Urinary bladder (tissue), 4 donors: ENCODE measurements at places on chromosomes 3 and 15. TPM values are rescaled to one million over a fixed set of nuclear protein-coding genes. Genes with fewer than 3 reads are reported as not detected.
A peak's percentile ranks its signal among the peaks of the same experiment; 100 is the strongest.

BCL2A1 gene
- total RNA-seq, result 2.3 TPM

KBTBD13 gene
- 0.32 TPM for total RNA-seq

GPR160 gene
- 25.9 TPM for total RNA-seq

GTF2E1 gene
- total RNA-seq, result 18.1 TPM

SLC27A2 gene
- 3.5 TPM for total RNA-seq

SCAP gene
- 44.5 TPM for total RNA-seq

MTHFS gene
- total RNA-seq, result 10.7 TPM

LRRC58 gene
- 55.0 TPM for total RNA-seq

- no peak for DNase-seq
These were observed 115.4 kb downstream of the NEK10 start for GRCh38 chr3:27253831-27254230.

GRCh38 chr15:37131621-37132020 is 31.3 kb upstream of the MEIS2 start:
- no peak for DNase-seq

DNA sequence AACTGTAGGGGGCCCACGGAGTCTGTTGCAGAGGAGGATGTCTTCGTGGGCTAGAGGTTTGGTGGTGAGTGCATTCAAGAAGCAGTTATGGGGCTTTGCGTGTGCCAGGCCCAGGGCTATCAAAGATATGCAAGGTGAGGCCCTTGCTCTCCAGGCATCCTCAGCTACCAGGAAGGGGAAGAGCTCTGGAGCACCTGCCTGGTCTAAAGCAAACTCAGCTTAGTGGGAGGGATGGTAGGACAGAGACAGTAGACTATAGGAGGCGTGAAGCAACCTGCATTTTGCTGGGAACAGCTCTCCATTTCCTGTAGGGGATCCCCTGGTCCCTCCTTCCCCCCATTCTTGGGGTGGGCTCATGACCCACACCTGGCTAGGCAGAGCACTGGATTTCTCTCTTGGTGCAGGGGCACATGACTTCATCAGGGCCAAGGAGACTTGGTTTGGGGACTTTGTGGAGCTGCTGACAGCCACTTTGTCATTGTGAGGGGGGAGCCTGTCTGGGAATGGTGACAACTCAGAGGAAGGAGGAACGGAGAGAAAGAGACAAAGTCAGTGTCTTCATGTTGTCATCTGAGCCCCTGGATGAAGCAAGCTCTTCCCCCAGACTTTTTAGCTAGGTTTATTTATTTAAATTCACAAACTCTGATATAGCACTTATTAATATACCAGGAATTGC is 8.6 kb upstream of the EEFSEC start:
- DNase-seq, result no peak

- DNase-seq, result no peak
These were observed 37.8 kb downstream of the LARS2 start for GRCh38 chr3:45426161-45426560.

DNA sequence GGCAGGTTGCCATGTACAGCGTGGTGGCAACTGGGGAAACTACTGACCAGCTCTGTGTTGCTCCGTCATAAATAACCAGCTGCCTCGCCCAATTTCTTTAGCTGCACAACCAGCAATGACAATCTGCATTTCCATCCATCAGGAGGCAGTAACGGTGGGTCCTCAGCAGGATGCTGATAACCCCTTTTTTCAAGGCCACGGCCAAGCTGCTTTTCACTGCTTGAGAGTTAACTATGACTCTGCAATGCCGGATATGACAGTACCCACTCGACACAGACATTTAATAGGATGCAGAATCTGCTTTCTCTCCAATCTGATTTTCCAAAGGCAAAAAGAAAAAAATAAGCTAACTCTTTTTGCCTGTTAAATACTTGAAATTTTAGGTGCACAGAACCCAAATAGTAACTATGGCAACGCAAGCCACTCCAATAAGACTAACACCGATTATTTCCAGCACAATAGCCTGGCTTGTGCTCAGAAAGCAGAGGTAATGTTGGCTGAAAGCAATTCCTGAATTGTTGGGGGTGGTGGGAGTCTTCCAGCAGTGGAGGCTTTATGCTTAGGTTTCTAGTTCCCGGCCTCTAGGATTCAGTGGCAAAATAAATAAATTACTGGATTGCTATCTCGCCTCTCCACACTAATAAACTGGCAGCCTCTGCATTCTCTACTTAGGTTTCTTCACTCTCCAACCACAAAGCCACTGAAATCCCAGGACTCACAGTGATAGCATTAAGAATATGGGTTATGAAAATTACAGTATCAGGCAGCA is 31.2 kb upstream of the SRGAP3 start:
- no peak for DNase-seq

DNA sequence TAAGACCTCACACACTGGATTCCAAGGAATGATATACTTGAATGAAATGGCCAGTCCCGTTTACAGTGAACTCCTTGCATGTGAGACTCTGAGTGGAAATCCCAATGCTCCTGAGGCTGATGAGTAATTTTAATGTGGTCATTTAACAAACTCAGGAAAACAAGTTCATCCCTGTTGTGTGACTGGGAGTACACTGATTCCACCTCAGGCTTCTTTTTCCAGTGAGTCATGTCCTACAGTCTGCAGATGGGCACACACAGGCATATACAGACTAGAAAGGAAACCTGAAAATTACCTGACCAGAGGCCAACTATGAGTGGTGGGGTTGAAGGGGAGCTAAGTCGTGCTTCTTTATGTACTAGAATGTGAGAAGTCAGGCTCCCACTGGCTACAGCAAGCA is 5.8 kb downstream of the SQOR start:
- DNase-seq, result no peak

DNA sequence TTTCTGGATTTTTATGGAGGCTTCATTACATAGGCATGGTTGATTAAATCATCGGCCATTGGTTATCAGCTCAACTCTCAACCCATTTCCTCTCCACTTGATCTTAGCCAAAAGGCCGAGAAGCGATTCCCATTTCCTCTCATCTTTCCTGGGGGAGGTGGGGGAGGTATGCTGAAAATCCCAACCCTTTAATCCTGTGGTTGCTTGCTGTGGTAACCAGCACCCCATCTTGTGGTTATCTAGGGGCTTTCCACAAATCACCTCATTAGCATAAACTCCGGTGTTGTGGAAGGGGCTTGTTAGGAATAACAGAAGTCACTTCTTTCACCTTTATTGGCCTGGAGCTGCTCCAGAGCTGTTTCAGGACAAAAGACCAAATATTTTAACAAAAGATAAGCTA is 20.9 kb downstream of the PDE8A start:
- no peak for DNase-seq

GRCh38 chr3:175386630-175387029 is 527.5 kb downstream of the NAALADL2 start:
- no peak for DNase-seq

- DNase-seq, result peak; percentile 40
These were observed 3.2 kb downstream of the AEN start for GRCh38 chr15:88624156-88624970.

GRCh38 chr15:26438316-26438715 is 334.6 kb downstream of the GABRB3 start:
- no peak for DNase-seq

GRCh38 chr3:56929809-56930615 is 128.3 kb upstream of the ARHGEF3 start:
- DNase-seq, result no peak

DNA sequence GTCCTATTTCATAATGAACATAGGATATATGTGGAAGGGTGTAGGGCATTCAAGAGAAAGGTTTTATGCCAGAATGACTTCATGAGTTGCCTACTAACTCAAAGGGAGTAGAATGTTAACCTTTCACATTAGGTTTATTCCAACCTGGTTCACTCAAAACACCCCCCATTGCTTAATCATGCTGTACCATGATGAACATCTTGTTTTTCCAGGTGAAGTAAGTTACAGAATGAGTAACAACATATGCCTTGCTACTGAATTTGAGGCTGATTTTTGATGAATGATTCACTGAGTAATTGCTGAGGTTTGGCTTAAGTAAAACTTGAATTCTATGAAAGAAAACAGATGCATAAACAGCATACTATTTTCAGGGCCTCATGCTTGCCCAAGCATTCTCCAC is 5.9 kb upstream of the CLDN16 start:
- no peak for DNase-seq
